ENCODE measurements at places on chromosomes 11 and 22.

- no peak for DNase-seq
These were observed 14.0 kb downstream of the ASCL2 start for GRCh38 chr11:2256293-2256913.

GRCh38 chr11:5719703-5720495 lies 16.3 kb upstream of the OR56B1 start:
- no peak for DNase-seq

GRCh38 chr11:129589190-129589860 lies 213.7 kb downstream of the BARX2 start:
- no peak for DNase-seq

- no peak for DNase-seq
These were observed 114.1 kb downstream of the OPCML start for GRCh38 chr11:133418218-133418617.

GRCh38 chr11:15800111-15800800 lies 556.1 kb downstream of the SOX6 start:
- no peak for DNase-seq

DNA sequence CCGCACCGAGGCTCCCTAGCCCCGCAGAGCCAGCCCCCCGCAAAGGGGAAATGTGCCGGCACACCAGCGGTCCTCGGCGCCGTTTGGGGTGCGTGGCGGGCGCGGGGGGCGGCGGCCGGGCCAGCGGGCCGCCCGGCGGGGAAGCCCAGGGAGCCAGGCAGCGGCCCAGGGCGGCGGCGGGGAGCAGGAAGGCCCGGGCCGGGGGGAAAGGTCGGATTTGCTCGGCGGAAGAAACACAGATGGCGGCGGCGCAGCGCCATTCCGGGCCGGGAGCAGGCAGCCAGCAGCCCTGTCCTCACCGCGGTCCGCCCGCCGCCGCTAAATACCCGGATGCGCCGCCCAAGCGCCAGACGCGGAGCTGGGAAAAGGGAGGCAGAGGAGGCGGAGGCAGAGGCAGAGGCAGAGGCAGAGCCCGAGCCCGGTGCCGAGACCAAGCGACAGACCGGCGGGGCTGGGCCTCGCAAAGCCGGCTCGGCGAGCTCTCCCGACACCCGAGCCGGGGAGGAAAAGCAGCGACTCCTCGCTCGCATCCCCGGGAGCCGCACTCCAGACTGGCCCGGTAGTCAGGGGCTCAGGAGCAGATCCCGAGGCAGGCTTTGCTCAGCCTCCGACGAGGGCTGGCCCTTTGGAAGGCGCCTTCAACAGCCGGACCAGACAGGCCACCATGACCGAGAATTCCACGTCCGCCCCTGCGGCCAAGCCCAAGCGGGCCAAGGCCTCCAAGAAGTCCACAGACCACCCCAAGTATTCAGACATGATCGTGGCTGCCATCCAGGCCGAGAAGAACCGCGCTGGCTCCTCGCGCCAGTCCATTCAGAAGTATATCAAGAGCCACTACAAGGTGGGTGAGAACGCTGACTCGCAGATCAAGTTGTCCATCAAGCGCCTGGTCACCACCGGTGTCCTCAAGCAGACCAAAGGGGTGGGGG lies 2.6 kb upstream of the GCAT start:
- DNase-seq = no peak

DNA sequence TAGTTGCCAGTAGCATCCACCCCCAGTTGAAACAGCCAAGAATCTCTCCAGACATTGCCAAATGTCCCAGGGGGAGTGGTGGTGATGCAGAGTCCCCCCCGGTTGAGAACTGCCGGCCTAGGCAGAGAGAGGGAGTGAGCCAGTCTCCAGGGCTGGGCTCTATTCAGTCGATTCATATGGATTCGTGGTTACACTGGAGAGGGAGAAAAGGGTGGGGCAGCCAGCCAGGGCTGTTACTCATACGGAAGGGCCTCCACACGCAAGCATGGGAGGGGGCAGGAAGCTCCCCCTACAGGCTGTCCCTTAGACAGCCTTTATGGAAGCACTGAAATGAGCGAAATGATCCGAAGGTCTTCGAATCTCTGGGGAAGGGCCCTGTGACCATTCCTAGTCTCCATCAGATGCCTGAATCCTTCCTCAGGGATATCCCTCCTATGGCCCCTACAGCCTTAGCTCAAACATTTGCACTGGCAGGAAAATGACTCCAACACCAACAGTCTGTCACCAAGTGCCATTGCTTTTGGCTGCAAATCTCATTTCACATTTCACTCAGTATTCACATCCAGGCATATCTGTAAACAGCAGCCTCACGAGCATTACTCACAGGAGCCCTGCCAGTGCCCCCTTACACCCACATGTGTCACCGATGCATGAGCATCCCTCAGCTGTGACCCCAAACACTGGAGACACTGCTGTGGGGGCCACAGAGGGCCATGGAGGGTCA lies 18.4 kb upstream of the TLCD5 start:
- DNase-seq = no peak

DNA sequence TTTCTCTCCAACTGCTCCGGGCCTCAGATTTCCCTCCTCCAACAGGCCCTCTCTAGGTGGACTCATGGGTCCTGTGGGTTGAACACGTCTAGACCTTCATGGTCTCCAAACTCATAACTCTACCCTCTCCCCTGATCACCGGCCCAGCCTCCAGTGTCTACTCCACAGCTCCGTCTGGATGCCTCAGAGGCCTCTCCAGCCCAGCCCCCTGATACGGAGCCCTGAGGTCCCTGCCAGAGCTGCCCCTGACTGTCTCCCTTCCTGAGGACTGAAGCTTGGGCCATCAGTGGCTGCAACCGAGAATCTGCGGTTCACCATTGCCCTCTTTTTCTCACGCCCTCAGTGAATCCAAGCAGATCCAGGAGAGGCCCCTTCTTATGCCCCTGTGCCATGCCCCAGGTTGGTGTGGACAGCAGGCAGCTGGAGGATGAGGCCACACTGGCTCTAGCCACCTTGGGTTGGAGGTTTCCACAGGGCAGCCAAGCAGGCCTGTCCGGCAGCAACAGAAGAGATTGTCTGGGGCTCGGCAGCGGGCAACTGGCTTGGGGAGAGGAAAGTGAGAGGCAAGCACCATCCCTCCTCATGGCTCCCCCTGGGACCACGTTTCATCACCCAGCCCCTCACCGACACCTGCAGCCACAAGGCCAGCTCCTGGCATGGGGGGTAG lies 104.6 kb upstream of the FGF3 start:
- no peak for DNase-seq

GRCh38 chr11:5124891-5125620 lies 13.1 kb downstream of the OR52A5 start:
- DNase-seq = no peak

DNA sequence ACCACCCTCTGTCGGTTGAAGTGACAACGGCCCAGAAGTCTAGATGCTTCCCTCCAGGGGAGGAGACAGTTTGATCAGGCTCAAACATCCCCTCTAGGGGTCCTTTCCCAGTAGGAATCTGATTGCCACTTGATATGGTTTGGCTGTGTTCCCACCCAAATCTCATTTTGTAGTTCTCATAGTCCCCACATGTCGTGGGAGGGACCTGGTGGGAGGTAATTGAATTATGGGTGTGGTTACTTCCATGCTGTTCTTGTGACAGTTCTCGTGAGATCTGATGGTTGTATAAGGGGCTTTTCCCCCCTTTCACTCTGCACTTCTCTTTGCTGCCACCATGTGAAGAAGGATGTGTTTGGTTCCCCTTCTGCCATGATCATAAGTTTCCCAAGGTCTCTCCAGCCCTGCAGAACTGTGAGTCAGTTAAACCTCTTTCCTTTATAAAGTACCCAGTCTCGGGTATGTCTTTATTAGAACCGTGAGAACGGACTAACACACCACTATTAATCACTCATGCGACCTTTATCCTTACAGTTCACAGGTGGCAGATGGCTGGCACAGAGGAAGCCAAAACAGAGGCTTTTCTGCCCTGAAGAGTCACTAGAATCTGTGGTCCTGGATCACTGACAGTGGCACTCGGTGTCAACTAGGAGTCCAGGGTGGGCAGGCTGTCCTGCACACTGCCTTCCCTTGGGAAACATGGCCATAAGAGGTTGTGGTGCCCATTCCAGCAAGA lies 21.6 kb downstream of the ASPHD2 start:
- no peak for DNase-seq

GRCh38 chr11:27186580-27186979 lies 146.0 kb downstream of the BBOX1 start:
- no peak for DNase-seq

- DNase-seq = no peak
These were observed 255.9 kb downstream of the FAT3 start for GRCh38 chr11:92480499-92480898.

GRCh38 chr22:39994041-39994565 lies 651 bp upstream of the FAM83F start:
- DNase-seq = no peak

GRCh38 chr22:39266398-39267030 lies 21.7 kb upstream of the PDGFB start:
- DNase-seq = no peak

GRCh38 chr11:121899520-121899919 lies 216.5 kb downstream of the BLID start:
- DNase-seq = no peak

DNA sequence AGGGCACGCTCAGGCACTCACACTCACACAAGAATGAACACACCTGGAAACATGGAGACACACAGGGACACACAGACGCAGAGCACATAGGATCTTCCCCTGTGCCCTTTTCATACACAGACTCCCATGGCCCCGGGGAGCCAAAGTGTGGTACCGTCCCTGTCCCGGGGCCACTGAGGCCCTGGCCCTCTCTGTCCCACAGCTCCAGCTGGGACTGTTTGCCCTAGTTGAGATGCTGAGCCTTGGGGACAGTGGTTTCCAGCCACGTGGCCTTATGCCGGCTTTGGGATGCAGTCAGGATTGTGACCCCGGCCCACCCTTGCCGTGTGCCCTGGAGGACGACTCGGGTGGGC lies 100.7 kb downstream of the BCR start:
- no peak for DNase-seq
